Heart left ventricle (tissue), 16 donors: ENCODE measurements at places on chromosomes 2 and 18. TPM values are rescaled to one million over a fixed set of nuclear protein-coding genes. Genes with fewer than 3 reads are reported as not detected.

- DNase-seq = no peak
These were observed 132.2 kb downstream of the TNS1 start for GRCh38 chr2:217870528-217871011.

GRCh38 chr2:69032336-69032735, 19.4 kb downstream of the ANTXR1 start:
- no peak for DNase-seq

ARHGAP28 gene
- total RNA-seq = 0.42 TPM

GRCh38 chr2:126776692-126777619, 121.0 kb downstream of the GYPC start:
- DNase-seq = peak; percentile 87

GRCh38 chr2:105237045-105237765, 4.3 kb upstream of the GPR45 start:
- DNase-seq = peak; percentile 24

GRCh38 chr2:122163617-122164016, 408.2 kb downstream of the TSN start:
- DNase-seq = no peak

DNA sequence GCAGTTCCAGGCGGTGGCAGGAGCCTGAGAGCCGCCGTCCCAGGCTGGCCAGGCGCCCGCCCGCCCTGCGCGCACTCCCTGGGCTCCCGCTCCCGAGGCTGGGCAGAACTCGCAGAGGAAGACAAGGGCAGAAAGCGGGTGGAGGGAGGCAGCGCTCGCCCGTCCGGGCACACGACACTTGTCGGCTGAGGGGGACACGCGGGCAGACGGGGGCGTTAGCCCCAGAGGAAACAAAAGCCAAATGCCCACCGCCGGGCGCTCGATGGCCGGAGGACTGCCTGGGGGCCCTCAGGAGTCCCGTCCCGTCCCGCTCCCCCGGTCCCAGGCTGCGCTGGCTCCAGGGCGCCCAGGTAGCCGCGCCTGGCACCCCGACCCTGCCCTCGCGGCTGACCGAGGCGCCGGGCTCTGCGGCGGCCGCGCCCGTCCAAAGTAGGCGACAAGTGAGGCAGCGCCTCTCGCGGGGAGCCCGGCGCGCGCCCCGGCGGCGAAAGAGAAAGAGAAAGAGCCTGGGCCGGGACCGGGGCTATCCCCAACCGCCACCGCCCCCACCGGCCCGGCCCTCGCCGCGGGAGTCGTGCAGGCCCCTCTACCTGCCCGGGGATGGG, 491 bp downstream of the L3MBTL4 start:
- peak; percentile 54 for DNase-seq

TTC27 gene
- total RNA-seq = 8.2 TPM

DNA sequence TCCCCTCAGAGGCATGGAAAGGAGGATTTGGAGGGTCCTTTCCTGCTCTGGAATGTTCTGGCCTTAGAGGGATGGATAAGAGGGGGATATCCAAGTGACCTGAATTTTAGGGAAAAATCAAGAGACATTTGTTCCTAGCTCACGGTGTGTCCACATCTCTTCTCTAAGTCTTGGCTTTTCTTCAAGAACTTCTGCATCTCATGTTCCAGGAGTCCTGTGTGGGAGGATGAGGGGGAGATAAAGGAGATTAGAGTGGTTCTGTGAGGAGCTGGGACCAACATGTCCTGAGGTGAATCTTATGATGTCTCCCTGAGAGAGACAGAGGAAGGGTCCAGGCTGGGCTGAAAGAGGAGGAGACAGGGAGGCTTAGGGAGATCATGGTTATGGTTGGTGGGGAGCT, 11.7 kb downstream of the EMX1 start:
- DNase-seq = no peak

DNA sequence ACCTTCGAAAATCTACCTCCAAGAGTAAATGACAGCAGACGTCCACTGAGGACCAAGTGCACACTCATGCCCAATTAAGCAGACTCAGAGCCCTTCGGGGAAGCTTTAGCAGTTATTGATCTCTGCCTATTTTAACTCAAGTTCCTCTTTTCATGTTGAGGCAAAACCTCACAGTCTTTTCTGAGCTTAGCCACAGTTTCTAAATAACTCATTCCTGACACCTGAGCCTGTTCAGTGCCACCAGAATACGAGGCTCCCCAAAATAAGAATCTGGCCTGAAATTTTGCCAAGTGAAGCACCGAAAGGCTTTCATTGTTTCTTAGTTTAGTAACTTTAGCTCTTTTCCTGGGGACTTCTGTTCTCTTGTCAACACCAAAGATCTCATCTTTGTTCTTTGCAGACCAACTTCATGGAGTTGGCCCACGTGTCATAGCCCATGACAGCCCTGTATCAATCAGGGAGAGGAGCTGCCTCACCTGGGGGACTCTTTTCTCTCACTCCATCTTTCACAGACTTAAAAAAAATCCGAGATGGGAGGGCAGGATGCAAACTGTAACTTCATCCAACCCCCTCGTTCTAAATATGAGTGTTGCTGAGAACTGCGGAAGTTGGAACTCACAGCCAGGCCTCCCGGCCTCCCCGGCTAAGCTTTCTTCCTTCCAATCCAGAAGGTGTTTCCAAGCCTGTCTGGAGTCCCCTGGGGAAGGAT, 22.2 kb downstream of the INPP5D start:
- no peak for DNase-seq

DNA sequence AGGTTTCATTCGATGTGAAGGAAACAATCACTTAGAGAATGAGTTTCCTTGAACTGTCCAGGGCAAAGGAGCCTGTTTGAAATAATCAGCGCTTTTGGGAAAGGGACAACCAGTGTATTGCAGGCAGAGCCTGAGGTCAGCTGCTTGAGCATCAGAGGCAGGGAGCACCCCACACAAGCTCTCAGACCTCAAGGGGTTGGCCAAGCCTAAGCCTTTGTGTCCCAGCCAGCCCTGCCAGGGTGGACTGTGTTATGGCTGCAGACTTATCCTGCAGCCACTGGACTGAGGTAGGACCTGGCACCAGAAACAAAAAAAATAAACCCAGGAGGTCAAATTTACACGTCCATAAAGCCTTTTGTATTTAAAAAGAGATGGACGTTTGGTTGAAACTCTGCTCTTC, 228.3 kb downstream of the SEPTIN10 start:
- peak; percentile 13 for DNase-seq

DNA sequence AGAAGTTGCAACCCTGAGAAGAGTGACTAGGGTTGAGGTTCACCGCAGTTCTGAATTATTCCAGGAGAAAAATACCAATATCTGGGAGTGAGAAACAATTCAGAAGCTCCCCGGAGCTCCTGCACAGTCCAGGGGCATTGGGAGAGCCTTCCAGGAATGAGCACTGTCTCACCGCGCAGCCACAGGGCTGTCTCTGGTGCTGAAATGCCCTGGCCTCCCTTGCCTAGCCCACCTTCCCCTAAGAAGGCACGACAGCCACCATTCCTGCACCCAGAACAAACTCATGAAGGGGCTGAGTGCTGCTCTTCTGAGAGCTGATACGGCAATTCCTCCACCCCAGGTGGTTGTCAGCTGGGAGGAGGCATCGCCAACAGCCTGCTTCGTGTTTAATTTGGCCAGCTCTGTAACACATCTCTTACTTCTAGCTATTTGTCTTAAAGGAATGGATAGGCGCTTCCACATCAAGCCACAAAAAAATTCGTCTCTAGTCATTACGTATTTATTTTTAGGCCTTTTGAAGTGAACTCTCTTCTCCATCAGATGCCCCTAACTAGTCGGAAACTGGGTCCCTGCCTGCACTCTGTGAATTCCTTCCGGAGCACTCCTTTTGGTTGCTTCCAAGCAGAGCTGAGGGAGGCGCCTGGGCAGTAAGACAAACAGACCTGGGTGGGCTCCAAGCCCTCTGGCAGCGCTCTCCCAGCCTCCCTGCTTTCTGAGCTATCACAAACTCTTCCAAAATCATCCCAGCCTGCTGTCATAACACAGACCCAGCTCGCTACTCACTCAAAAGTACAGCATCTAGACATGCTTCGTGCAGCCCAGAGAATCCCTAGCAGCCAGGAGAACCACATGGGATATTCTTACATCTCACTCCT, 120.5 kb upstream of the CCDC68 start:
- no peak for DNase-seq

HOXD13 gene
- total RNA-seq = not detected

PLCD4 gene
- 0.32 TPM for total RNA-seq

DNA sequence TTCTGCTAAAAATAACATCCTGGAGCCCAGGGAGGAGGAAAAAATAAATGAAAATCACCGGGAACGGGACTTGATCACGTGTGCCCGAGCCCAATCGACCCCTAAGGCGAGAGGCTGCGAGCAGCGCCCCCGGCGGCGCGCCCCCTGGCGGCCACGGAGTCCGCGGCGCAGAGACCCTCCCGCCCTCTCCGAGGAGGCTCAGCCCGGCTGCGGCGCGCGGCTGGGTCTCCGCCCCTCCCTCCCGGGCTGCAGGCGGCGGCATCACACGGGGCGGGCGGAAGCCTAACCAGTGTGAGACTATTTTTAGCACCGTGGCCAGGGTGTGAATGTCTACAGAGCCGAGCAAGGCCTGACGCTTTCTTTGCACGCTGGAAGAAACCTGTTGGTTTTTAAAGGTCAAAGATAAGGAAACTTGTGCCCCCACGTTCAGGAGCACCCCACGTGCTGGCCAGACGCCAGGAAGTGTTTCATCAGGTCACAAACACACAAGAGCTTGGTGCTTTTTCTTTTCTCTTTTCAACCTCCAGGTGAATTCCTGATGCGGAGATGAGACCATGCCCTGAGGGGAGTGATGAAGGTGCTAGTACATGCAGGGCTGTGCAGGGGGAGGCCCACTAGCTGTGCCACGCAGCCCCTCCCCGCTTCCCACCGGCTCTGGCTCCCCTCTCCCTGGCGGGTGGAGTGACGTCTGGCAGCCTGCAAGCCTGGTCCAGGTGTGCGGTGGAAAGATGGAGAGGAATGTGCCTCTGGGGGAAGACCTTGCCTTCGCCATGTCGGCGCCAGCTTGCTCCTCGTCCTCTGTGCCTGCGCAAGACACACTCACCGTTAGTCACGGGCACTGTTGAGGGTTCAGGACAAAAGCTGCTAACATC, 35.3 kb upstream of the DNMT3A start:
- peak; percentile 86 for DNase-seq

GRCh38 chr2:70643715-70644114, 90.1 kb upstream of the TGFA start:
- DNase-seq = no peak

HOXD4 gene
- 0.41 TPM for total RNA-seq

GRCh38 chr2:235458839-235459273, 35.0 kb upstream of the AGAP1 start:
- DNase-seq = peak; percentile 33

CRYGD gene
- total RNA-seq = not detected

ACMSD gene
- not detected for total RNA-seq

- no peak for DNase-seq
These were observed 1.8 kb downstream of the NARS1 start for GRCh38 chr18:57619876-57620275.

DYNAP gene
- total RNA-seq = not detected

TUBA4B gene
- total RNA-seq = not detected

CAPN14 gene
- 0.08 TPM for total RNA-seq

GRHL1 gene
- total RNA-seq = 1.3 TPM

DNA sequence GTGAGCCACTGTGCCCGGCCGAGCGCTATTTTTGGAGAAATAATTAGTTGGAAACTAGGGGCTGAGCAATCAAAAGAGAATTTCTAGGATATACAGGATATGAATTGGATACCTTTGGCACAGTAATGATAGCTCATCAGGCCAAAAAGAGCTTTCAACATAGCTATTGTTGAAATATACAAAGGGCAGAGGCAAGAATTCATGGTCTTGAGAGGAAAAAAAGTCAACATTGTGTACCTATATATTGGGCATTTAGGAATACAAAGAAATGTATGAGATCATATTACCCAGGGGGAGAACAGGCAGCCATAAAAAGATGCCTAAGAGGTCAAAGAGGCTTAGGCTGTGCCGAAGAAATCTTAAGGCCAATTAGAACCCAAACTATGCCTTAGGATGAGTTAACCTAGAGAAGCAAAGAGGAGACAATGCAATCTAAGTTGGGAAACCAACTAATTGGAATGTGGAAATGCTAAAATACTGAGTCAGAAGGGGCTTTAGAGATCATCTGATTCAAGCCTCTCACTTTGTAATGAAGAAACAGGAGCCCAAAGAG, 99.0 kb downstream of the RBBP8 start:
- no peak for DNase-seq

GRCh38 chr18:79544386-79544963, 135.1 kb upstream of the CTDP1 start:
- DNase-seq = no peak

GRCh38 chr2:53252115-53252514, 515.5 kb upstream of the CHAC2 start:
- DNase-seq = no peak

DNA sequence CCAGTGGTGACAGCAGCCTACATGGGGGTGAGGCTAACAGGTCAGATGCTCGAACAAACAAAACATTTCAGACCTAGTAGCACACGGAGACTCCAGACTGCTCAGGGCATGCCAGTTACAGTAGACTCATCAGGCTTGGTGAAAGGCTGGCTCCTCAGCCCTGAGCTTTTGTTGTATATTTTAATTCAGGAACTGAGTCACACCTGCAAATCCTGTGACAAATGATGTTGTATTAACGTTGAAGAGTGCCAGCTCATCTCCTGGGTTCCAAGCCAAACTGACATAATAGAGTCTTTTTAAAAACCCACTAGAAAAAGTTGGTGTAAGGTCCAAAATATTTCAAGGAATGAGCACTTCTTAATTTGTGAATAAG, 65.3 kb downstream of the C1D start:
- no peak for DNase-seq

- no peak for DNase-seq
These were observed 135.1 kb upstream of the SMAD2 start for GRCh38 chr18:48065601-48065995.

DAPL1 gene
- not detected for total RNA-seq

DNA sequence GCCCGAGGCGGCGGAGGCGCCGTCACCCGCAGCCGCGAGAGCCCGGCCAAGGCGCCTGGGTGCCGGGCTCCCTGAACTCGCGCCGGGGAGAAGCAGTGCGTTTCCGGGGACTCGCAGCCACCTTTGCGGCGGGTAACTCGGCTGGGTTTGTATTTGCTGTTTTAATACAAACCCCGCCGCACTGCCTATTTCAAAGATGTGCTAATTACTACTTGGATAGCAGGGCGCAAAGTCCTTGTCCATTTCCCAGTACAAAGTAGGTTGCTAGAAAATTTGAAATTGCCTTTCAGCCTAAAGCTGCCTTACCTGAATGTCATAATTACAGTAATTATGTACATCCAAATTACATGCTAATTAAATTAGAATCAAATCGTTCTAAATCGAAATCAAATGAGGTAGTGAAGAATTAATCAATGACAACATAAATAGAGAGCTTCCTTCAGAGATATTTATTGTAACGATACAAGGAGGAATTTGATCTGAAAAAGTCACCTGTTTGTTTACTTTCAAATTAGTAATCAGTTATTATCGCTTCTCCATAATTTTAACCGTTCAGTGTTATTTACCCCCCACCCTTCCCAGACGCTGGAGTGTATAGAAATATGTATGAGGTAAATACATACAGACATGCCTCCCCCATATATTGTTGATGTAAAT, 8.1 kb downstream of the SP9 start:
- DNase-seq = peak; percentile 44

DNA sequence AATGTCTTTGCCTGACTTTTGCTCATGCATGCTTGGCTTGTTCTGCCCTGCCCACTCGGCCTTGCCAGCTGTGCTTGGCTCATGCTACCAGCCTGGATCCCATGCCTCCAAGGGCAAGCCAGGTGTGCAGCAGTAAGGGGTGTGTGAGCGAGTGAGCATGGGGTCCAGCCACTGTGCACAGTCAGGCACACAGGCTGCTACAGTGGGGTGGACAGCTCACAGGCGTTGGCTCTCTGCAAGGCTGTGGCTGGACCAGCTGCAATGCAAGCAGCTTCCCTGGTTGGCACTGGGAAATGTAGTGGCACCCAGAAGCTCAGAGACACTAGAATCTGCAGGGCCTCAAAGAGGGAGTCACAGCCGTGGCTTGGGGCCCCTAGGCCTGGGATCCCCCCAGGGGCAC, 529.7 kb downstream of the DSC3 start:
- DNase-seq = no peak
